CD4-positive, alpha-beta T cell treated with Interferon alpha-2 for 1 hour (primary cell): ENCODE measurements at places on chromosomes 1 and 21.

GRCh38 chr1:2144501-2145090 is 50.0 kb downstream of the FAAP20 start:
- no peak for DNase-seq

- no peak for DNase-seq
Measured at GRCh38 chr1:64127297-64127696, 76.1 kb upstream of the UBE2U start.

GRCh38 chr1:23448846-23449245 is 24.3 kb upstream of the TCEA3 start:
- no peak for DNase-seq

- no peak for DNase-seq
Measured at GRCh38 chr1:118987468-118988185, 516 bp downstream of the TBX15 start.

- no peak for DNase-seq
Measured at GRCh38 chr1:216627252-216627651, 96.0 kb downstream of the ESRRG start.

DNA sequence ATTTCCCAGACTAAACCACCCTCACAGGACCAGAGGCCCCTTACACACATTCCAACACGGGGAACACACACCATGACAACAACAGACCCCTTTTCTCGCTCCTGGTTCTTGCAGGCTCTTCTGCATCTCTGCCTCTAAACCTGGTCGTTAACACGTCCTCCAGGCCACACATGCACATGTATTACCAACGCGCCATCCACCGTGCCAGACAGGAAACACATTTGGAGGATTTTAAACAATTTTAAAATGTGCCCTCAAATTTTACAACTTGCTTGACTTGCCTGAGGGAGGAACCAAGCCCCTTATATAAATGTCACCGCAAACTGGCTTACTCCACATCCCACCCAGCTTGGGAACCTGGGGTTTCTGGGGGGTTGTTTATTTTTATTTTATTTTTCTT is 16.9 kb upstream of the EFNA1 start:
- no peak for DNase-seq

DNA sequence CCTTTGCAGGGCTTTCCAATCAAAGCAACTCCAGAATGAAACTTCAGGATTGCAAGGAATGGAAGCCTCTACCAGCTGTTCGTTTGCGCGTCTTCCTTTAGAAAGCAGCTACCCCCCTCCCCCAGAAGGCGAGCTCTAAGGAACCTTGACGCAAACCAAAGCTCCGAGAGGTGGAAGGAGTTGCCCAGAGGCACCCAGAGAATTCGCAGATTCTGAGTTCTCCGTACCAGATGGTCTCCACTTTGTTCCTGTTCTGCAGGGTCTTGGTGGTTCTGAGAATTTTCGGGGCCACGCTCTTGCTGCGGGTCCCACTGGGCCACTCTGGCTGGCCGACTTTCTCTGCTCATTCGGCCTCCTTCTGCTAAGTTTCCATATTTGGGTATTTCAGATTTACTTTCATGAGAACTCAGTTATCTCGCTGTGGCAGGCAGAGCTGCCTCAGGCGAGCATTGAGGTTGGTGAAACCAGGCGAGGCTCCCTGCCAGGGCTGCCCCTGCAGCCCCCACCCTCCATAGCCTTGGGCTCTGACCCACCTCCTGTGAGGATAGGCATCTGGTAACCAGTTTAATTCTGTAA is 801 bp downstream of the TRAF5 start:
- DNase-seq: no peak

GRCh38 chr21:27372381-27372780 is 405.5 kb upstream of the ADAMTS5 start:
- DNase-seq: no peak

- DNase-seq: no peak
Measured at GRCh38 chr1:2874607-2875480, 73.4 kb upstream of the TTC34 start.

- no peak for DNase-seq
Measured at GRCh38 chr21:31395791-31396190, 51.7 kb upstream of the TIAM1 start.

- no peak for DNase-seq
Measured at GRCh38 chr1:157551694-157552693, at the start of gene FCRL5. TSS of gene FCRL5 (minus strand) at chr1:157552515. CDS start at chr1:157552362, 153 bp downstream.
